Activated effector memory CD4-positive, alpha-beta T cell treated with Interleukin-2 at 50 U/mL for 16 hours (primary cell): ENCODE measurements at places on chromosomes 1 and 21.

DNA sequence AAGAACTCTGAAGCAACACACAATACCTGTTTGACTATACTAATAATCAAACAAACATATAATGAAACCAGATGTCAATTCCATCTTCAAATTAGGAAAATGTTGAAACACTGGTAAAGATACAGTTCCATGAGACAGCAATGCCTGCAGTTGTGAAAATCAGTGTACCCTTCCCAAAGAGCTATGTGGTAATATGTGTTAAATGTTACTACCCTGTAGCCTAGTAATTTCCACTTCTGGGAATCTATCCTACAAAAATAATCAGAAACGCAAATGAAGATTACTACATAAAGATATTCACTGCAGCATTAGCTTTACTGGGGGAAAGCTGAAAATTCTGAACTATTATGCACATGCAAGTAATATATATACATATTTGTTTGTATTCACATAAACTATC is 16.9 kb downstream of the GLIS1 start:
- DNase-seq = no peak

DNA sequence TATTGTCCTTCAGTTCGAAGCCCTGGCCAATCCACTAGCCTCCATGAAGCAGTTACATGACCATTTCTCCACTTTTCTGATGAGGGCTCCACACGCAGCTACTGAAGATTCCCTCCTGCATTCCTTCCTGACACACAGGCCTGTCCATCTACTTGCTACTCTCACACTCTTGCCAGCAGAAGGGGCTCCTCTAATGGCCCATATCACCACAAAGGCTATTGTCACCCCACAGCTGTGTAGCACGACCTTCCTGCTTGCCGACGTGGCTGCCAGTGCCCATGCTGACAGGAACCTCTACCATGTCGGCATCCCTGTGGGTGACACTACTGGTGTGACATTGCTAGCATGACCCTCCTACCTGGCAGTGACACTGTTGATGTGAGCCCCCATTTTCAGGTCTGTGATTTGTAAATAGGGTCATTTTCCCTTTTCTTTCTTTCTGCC is 1528.6 kb upstream of the TPTE start:
- no peak for DNase-seq

DNA sequence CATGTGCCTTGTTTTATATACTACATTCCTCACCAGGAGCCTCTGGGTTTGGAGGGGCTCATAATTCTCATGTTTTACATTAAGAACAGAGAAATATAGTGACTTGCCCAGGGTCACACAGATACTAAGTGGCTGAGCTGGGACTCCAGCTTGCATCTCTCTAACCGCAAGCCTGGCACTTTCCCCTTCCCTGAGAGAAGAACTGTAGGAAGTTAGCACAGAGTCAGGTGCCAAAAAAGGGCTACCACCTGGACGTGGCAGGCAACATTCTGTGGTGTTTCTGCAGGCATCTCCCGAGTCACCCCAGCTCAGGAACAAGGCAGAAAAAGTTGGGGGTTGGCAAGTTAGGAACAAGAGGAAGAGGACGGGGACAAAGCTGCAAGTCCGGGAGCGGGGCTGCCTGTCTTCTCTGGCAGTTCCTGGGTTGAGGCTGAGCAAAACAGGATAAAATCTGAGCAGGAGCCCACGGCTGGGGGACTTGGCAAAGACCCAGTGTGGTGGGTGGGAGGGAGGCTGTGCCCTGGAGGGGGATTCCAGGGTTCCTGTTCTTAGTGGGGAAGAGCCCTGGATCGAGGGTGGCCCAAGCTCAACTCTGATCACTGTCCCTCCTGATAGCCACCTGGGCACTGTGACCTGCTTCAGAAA is 9.8 kb downstream of the PLA2G5 start:
- no peak for DNase-seq

DNA sequence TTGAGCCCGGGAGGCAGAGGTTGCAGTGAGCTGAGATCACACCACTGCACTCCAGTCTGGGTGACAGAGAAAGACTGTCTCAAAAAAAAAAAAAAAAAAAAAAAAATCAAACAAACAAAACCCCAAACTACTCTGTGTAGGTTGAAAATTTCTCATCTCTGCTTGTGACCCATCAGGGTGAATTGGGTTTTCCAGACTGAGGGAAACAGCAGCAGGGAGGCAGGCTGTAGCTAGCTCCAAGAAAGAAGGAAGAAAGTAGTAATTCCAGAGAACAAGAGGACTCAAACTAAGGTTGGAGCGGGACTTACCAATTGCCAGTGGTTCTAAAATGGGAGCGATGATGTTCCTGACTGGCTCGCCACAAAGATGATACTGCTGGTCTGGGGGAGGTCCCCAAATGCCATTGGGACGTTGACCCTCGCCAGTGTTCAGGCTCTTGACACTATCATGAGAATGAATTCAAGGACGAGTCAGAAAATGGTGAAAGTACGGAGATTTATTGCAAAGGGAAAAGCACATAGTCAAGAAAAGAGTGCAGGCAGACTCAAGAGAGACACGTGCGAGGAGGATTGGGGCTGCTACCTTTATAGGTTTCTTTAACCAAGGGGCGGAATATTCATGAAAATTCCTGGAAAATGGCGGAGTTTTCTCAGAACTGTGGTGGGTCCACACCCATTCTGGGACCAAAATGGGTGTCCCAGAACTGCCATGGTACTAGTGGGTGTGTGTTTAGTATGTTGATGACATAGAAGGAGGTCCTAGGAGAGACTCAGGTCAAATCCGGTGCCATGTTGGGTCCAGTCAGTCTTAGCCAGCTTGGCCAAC is 13.4 kb downstream of the AADACL4 start:
- no peak for DNase-seq

- no peak for DNase-seq
Observed at GRCh38 chr1:67791686-67792085, 41.6 kb downstream of the GNG12 start.

DNA sequence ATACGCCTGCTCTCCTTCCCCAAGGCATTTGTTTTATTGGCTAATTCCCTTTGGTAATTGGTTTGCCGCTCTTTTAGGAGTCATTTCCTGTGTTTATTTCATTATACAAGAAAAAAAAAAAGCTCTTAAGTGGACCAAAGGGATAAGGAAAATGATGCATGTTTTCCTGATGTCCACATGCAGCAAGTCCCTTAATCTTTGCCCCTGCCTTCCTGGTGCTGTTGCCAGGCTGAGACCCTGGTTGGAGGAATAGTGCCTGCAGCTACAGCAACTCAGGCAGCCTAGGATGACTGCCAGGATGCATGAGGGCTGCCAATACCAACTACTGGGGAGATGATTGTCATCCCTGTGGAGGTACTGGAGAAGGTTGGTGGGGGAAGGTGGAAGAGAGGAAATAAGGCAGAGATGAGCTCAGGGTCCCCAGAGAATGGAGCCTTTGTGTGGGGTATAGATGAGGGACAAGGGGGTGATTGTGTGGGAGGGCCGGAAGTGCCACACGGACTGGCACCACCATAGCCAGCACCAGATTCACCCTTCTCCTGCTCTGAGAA is 6.1 kb upstream of the GATAD2B start:
- no peak for DNase-seq

GRCh38 chr1:229309074-229309473 is 33.8 kb downstream of the CCSAP start:
- no peak for DNase-seq

DNA sequence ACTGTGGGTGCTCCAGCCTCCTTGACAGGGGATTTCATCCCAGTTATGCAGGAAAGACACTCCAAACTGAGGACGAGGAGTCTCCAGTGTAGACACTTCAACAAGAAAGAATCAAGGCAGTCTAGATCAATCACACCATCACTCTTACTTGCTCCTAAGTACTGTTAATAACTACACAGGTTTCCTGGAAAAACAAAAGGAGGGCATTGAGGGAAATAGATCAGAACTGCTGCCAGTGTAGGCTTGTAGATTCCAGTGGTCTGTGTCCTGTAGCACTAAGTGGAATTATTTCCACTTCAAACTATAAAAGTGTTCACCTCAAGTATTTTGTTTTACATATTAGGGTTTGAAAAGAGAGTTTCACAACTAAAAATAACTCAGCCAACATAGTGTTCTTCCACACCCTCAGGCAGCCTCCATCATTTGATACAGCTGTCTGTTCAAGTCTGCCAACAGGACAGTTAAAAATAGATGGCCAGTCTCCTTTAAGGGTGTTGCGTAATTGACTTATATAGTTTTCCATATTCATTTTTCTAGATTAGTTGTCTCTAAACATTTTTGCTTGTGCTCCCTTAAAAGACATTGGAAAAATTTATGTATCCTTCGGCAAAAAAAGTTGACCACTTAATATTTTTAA is 32.0 kb upstream of the AGL start:
- no peak for DNase-seq

GRCh38 chr1:9340864-9341263 is 48.2 kb downstream of the SPSB1 start:
- no peak for DNase-seq

DNA sequence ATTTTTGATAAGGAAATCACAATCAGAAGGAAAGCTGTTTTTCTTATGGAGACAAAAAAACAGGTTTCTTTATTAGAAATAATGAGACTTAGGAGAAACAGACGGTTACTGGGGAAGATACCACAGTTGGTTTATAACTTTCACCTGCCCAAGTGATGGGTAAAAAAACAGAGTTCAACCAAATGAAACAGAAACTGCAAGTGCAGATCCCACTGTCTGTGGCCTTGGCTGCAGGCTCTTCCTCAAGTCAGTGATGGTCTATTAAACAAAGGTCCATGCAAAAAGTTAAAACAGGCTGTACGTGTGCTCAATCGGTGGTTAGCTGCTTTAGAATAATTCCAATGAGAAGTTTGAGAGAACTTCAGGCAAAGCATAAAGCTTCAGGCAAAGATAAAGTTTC is 112.1 kb upstream of the NEGR1 start:
- DNase-seq = no peak

GRCh38 chr21:38787461-38788274 is 18.1 kb upstream of the ETS2 start:
- no peak for DNase-seq

DNA sequence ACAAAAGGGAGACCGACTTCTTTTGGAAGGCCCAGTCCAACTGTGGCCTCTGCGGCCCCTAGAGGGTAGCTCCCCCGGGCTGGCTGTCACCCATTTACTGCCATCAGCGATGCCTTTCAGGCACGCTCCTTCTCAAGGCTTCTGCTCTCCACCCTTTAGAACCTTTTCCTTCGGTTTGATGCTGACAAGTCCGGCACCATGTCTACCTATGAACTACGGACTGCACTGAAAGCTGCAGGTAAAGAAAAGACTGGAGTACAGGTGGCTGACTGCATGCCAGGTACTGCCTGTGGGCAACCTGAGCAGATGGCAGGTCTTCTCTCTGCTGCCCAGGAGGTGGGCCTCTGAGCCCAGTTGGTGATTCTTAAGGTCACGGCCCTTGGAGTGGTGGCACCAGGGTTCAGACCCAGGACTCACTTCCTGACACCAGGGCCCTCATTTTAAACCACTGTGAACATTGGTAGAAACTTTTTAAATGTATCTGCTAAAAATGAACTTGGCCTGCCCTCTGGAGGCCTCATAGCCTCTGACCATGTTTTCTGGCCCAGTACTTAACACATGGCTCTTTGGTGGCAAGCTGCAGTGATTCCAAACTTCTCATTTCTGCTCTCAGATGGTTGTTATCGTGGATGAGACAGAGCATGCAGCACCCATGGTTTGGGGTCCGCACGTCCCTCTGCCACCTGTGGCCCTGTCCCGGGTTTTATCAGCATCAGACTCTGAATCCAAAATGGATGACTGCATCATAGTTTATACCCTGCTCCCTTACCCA is 45.7 kb downstream of the CAPN9 start:
- DNase-seq = no peak

DNA sequence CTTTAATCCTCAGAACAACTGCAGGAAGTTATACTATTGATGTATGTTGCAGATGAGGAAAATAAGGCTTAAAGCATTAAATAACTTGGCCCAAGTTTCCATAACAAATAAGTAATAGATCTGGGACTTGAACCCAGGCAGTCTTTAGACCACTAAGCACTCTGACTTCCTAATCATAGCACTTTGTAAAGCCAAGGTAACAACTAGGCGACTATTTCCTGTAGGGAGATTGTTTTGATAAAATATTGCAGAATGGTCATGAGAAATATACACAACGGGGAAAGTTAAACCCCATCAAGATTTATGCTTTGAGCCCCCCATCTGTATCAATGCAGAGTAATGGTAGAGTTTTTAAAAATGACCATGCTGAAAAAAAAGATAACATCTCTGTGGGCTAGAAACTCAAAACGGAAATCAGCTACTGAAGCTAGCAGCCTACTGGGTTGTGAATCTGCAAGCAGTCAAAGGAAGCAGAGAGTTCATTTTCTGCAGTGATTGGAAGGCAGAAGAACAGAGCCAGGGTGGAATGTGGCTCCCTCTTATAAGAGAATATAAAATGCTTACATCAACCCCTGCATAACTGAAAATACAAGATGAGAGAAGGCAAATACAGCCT is 111.2 kb upstream of the OLIG2 start:
- no peak for DNase-seq

GRCh38 chr1:157830887-157831286 is 10.7 kb downstream of the CD5L start:
- DNase-seq = no peak

DNA sequence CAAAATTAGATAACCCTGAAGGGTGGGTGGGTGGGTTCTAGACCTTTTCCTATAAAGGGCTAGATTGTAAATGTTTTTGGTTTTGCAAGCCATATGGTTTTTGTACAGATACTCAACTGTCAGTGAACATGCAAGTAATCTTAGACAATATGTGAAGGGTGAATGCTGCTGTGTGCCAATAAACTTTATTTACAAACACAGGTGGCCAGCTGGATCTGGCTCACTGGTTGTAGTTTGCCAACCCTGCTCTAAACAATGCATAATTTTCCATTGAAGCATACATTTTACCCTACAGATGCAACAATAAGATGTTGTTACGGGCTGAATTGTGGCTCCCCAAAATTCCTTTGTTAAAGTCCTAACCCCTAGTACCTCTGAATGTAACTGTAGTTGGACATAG is 18.6 kb upstream of the TARBP1 start:
- no peak for DNase-seq

GRCh38 chr1:97610102-97610501 is 310.7 kb downstream of the DPYD start:
- no peak for DNase-seq

- no peak for DNase-seq
Observed at GRCh38 chr1:168159251-168159650, 19.5 kb upstream of the TIPRL start.

GRCh38 chr1:161282991-161283390 is 24.4 kb downstream of the PCP4L1 start:
- DNase-seq = no peak

- no peak for DNase-seq
Observed at GRCh38 chr1:172401892-172402291, 18.6 kb upstream of the C1orf105 start.

- no peak for DNase-seq
Observed at GRCh38 chr1:229229137-229229720, 41.7 kb upstream of the RAB4A start.

DNA sequence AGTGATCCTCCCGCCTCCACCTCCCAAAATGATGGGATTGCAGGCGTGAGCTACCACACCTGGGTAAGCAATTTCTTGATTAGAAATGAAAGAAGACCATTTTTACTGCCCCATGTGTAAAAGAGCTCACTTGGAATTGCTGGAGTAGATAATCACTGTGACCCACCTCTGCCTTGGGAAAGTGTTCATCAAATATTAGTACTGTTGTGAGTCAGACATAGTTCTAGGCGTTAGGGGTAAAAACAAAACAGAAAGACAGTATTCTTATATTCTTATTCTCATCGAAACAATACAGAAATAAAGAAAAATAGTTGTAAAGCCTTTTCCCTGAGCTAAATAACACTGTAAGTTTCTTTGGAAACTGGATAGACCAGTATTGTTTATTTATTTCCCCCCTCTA is 36.2 kb downstream of the CELF3 start:
- DNase-seq = no peak
